Heart left ventricle (tissue), 16 donors: ENCODE measurements at places on chromosomes 16 and 17. TPM values are rescaled to one million over a fixed set of nuclear protein-coding genes. Genes with fewer than 3 reads are reported as not detected.

DNA sequence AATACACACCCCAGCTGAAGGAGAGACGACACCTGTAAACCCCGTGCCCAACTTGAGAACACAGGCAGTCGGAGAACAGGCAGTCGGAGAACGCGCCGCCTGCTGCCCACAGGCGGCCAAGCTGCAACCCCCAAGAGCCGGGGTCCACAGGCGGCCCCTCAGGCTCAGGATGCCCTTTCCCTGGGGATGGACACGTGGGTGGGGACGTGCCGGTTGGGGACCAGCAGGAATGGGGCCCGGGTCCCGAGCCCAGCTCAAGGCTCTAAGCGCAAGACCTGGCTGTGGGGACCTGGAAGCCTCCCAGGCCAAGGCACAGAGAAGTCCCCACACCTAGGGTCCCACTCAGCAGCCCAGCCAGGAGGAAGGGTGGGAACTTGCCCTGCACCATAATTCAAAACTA, 79.5 kb upstream of the GNG13 start:
- no peak for DNase-seq

- DNase-seq, result no peak
Measured at GRCh38 chr16:85422196-85422631, 190.9 kb upstream of the GSE1 start.

- no peak for DNase-seq
Measured at GRCh38 chr17:12519956-12520594, 145.6 kb upstream of the MYOCD start.

DNA sequence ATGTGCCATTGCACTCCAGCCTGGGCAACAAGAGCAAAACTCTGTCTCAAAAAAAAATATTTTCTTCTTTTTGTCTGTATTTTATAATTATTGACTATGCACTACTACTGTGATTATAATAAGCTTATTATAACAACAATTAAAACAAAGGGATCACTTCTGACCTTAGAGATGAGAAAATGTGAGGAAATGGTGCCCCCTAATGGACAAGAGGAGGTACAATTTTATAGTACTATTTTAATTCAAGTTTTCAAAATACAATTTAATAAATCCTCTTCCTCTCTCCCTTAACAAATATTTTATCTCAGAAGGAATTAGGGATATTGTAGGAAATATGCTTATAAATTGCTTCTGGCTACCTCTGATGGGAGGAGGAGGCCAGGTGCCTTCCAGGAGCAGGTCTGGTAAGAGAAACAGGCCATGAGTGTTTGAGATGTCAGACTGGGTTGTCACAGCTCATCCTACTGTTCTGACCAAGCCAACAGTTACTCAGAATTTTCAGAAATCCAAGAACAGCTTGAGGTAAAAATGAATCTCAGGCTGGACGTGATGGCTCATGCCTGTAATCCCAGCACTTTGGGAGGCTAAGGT, 14.0 kb downstream of the VPS53 start:
- DNase-seq, result no peak

DNA sequence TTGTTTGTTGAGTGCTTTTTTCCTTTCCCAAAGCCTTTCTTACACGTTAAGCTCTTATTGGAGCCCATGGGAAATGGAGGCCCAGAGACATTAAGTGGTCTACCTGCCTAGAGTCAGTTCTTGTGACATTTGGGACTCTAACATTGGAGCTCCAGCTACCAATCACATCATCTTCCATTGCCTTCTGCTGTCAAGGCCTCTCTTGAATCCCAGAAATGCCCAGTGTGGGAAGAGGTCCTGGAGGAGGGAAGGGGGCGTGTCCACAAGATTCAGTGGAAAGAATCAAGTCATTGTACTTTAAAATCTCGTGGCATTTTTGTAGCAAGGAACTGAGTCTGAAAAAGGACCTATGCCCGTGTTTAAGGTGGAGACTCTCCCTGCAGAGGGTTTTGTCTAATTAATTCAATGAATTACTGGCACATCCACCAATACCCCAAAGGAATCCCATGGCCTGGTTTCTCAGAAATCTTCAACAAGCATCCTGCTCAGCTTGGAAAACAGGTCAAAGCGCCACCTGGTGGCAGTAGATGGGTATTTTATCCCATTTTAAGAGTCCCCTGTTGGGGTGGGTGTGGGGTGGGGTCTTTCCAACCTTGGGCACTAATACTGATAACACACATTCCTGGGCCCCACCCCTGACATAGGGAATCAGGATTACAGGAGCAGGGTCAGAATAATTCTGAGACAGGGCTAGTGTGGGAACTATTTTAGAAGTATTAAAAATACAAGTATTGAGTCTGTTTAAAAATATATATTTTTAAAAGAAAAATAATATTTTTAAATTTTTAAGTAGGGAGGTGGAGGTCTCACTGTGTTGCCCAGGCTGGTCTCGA, 24.6 kb downstream of the GPT2 start:
- DNase-seq, result no peak

DNA sequence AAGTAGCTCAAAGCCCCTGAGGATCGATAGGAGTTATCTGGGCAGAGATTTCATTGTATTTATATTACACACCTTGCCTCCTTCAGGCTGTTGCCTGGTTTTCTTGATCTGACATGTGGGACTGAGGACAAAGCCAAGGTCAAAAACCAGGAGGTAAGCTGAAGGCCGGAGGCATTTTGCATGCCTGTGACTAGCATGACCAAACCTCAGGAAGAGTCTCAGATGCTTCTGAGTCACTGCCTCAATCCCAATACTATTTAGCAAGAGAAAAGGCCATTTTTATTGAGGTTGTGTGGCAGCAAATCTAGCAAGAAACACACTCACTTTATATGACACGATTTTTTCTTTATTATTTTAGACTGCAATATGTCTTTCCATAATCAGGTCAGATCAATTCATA, 968.1 kb downstream of the CDH11 start:
- no peak for DNase-seq

DNA sequence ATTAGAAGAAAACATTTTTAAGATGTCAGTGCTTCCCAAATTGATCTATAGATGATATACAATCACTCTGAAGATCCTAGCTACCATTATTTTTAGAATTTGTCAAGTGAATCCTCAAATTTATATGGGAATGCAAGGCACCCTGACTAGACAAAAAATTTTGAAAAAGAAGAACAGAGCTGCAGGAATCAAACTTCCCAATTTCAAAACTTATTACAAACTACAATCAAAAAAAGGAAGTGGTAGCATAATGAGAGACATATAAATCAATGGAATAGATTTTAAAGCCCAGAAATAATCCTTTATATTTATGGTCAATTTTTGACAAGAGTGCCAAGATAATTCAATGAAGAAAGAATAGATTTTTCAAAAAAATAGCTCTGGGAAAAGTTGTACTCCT, 198.3 kb upstream of the KCNJ16 start:
- no peak for DNase-seq

GRCh38 chr17:73546770-73547536, 97.3 kb downstream of the SDK2 start:
- no peak for DNase-seq

DNA sequence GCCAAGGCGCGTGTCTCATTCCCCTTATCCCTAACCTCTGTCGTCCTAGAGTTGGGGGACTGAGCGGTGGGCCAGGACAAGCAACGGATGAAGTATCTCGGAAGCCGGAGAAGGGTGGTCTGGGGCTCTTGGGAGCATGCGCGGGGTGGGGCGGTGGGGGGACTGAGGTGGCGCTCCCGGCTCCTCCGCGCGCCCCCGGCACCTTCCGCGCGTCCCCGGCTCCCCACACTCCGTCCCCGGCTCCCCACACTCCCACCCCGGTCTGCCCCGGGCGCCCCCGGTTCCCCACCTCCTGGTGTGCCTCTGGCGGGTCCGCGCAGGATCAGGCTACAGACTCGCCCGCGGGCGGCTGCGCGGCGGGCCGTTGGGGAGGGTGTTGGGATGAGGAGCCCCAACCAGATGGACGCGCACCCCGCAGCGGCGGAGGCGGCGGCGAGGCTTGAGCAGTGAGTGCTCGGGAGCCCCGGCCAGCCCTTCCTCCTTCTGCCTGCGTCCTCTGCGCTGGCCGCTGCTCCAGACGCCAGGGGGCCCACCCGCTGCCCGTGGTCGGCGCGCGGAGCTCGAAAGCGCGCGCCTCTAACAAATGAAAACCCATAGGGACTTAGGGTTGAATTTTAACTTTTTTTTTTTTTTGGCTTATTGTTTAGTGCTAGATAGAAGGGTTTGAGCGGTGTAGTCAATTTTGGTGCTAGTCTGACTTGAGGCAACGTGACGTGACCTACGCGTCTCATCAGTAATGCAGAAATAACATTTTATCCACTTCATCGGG, 5.6 kb upstream of the CRYM start:
- peak; percentile 70 for DNase-seq

GRCh38 chr16:4342866-4343744, 8.0 kb downstream of the PAM16 start:
- DNase-seq, result no peak

DNA sequence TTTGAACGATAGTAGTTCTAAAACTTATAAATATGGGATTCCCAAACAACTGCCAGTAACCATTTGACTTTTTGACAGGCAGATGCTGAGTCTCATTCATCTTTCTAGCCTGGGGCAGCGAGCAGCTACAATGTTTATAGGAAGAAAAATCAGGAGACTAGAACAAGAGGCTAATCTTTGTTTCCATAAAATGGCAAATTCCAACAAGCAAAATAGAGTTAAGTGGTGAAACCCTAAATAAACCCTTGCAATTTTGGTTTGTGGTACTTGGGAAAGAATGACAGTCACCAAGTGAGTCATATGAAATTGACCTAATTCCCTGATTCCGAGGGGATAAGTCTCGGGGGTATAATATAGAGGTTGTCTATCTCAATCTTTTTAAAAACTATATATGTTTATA, 27.3 kb upstream of the HS3ST2 start:
- no peak for DNase-seq

GRCh38 chr16:2897110-2897509, 14.1 kb downstream of the FLYWCH2 start:
- DNase-seq, result no peak

- no peak for DNase-seq
Measured at GRCh38 chr17:81738801-81739393, 26.8 kb downstream of the SLC25A10 start.

- peak; percentile 91 for DNase-seq
Measured at GRCh38 chr17:57874434-57875289, 24.8 kb upstream of the MRPS23 start.

DNA sequence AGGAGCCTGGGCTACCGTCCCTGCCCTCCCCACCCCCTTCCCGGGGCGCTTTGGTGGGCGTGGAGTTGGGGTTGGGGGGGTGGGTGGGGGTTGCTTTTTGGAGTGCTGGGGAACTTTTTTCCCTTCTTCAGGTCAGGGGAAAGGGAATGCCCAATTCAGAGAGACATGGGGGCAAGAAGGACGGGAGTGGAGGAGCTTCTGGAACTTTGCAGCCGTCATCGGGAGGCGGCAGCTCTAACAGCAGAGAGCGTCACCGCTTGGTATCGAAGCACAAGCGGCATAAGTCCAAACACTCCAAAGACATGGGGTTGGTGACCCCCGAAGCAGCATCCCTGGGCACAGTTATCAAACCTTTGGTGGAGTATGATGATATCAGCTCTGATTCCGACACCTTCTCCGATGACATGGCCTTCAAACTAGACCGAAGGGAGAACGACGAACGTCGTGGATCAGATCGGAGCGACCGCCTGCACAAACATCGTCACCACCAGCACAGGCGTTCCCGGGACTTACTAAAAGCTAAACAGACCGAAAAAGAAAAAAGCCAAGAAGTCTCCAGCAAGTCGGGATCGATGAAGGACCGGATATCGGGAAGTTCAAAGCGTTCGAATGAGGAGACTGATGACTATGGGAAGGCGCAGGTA, 762 bp downstream of the CDK12 start:
- peak; percentile 20 for DNase-seq

- DNase-seq, result no peak
Measured at GRCh38 chr16:78390092-78390491, 290.6 kb downstream of the WWOX start.

GRCh38 chr17:41340494-41340893, 10.1 kb downstream of the KRT33A start:
- DNase-seq, result no peak

The KCNJ2 gene
- 24.7 TPM for polyA plus RNA-seq

The EME1 gene
- polyA plus RNA-seq, result 0.72 TPM

The SYNGR3 gene
- polyA plus RNA-seq, result 0.53 TPM

The NPIPB2 gene
- 4.0 TPM for polyA plus RNA-seq

The ATP1B2 gene
- 0.60 TPM for polyA plus RNA-seq

The NPIPA3 gene
- not detected for polyA plus RNA-seq

The ANKFN1 gene
- not detected for polyA plus RNA-seq

The GDPD1 gene
- 2.5 TPM for polyA plus RNA-seq
